ENCODE measurements at places on chromosomes 11 and 22.
A peak's percentile ranks its signal among the peaks of the same experiment; 100 is the strongest.

GRCh38 chr11:22169833-22170232 lies 23.1 kb upstream of the ANO5 start:
- no peak for DNase-seq

- no peak for DNase-seq
Measured at GRCh38 chr22:43944670-43945430, 10.4 kb upstream of the SAMM50 start.

DNA sequence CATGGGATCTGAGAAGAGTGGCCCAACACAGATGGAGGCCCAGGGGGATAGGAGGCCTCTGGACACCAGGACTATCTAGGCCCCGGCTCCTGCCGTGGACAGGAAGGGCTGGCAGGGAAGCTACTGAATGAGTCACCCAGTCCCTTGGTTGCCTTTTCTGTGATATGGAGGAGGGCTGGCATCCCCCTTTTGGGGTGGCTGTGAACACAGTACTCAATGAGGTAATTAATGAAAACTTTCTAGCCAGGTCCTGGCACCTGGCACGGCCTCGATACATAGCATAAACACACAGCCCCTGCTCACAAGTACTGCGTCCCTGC lies 163.2 kb downstream of the CHST1 start:
- DNase-seq: no peak

GRCh38 chr22:49306632-49307480 lies 520.8 kb downstream of the BRD1 start:
- no peak for DNase-seq

DNA sequence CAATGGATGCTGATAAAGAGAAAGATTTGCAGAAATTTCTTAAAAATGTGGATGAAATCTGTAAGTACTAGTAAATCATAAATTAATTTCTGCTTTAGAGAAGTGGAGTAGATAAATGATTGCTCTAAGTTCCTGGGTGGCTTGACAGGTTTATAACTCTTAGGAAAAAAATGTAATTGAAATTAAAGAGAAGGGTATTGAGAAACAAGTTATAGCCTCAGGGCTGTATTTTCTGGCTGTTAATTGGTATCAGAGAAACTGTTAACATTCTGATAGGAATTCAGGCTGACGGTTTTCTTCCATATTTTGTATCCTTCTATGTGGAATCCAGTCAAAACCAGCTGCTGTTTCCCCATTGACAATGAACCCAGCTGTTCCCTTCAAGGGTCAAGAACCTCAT lies 1.9 kb downstream of the TTC12 start:
- no peak for DNase-seq

GRCh38 chr11:27395556-27396258 lies 32.7 kb upstream of the CCDC34 start:
- DNase-seq: no peak

GRCh38 chr11:101913656-101914055 lies 1.2 kb upstream of the CEP126 start:
- DNase-seq: no peak

GRCh38 chr11:12905435-12905834 lies 103.7 kb upstream of the RASSF10 start:
- no peak for DNase-seq

DNA sequence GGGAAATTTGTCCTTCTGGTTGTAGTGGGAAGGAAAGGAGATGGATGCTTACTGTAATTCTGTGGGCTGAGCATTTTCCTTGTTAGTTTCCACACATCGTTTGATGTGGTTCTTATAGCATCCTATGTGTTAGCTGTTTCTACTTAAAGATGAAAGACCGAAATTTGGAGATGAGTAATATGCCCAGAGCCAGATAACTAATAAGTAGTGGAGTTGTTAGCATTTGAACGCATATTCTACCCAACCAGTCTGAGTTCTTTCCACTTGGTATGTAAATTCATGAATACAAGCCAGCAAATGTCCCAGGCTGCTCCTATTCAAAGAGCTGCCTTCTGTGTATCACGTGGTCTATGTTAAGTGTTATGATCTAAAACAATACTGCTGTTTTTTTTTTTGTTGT lies 14.6 kb downstream of the SPECC1L start:
- DNase-seq: no peak

GRCh38 chr11:34207487-34208180 lies 102.2 kb downstream of the NAT10 start:
- DNase-seq: no peak

DNA sequence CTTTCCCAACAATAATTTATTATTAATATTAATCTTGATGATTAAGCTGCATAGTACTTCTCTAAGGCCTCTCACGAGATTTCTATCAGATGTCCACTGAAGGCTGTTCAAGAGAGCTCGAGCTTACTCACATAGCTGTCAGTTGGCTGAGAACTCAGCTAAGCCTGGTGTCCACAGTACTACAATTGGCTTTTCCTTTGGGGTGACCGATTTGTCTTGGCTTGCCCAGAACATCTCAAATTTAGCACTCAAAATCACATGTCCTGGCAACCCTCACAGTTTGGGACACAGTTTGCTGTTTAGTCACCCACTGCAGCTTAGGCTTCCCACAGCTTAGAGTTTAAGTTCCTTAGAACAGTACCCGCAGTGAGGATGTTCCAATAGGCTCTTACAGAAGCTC lies 96.5 kb downstream of the LUZP2 start:
- no peak for DNase-seq

DNA sequence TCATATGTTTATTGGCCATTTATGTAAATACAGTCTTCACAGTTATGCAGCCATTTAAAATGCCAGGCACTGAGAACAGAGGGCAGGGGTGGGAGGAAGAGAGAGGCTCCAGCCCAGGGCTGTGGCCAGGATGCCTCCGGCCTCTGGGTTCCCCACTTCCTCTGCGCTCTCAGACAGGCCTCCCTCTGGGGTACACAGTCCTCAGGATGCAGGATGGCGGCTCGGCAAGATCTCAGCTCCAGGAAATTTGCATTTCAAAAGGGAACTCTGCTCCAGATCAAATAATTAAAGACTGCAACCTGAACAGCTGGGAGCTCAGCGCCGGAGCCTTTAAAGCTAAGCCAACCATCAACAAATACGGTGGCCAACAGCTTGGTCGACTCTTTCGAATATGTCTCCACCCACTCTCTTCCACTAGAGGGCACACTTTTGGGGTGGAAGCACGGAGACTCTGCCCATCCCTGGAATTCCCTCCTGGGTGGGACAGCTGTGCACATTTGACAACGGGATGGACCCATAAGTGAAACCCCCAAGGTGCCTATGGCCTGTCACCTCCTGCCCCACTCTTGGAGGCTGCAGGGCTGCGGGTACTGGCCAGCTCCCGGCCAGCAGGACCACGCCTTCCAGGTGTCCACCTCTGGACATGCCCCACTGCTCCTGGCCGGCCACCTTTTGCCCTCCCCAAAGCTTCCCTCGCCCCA lies 1044.7 kb downstream of the BRD1 start:
- no peak for DNase-seq

GRCh38 chr11:10382518-10382917 lies 72.5 kb upstream of the AMPD3 start:
- no peak for DNase-seq

DNA sequence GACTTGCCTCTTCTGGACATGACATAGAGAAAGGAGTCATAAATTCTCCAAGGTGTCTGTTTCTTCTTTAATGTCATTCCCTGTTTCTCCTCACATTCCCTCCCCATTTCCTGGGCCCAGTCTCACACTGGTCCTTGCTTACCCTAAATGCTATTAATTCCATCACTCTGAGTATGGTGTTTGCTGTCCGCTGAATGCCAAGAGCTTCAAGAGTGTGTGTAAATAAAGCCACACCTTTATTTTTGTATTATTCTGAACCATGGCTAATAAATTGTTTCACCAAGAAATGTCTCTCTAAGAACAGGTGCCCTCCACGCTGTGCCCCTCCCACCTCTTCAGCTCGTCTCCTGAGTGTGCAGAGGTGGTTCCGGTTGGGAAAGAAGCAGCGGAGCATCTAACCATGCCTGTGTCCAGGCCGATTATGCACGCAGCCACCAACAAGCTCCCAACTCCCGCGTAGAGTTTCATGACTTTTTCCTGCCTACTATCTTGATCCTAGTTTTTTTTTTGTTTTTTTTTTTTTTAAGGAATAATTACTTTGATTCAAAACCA lies 8.6 kb downstream of the TMEM121B start:
- DNase-seq: no peak

GRCh38 chr22:35348703-35349102 lies 32.2 kb upstream of the HMOX1 start:
- no peak for DNase-seq

DNA sequence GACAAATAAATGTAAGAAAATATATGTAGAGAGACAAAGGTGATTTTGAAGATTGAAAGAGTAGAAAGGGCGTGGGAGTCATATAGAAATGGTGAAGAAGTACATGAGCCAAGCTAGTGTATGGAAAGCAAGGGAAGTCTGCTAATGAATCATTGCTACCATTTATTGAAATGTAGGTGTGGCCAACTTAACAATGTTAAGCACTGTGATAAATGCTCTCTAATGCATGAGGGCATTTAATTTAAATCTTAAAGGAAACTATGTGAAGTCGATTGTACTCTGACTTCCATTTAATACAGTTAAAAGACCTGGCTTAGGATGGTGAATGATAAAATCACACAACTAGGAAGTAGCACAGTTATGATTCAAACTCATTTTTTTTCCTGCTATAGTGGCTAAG lies 219.9 kb downstream of the CASP12 start:
- DNase-seq: no peak

- DNase-seq: no peak
Measured at GRCh38 chr22:44368611-44369292, 56.0 kb upstream of the SHISAL1 start.

DNA sequence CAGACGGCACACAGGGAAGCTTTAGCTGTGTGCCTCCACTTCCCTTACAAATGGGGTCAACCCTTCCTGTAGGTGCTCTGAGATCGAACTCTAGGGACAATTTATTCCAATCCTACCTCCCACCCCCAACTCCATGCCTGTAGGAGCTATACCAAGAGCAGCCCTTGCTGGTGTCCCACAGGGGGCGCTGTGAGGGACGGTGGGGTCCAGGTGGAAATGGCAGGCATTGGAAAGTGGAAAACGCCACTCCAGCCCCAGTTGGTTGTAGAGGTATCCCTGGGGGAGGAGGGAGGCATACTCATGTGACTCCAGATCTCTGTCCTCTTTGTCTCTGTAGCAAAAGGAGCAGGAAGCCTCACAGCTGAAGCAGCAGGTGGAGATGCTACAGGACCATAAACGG lies 161.3 kb downstream of the MYO18B start:
- peak; percentile 7 for DNase-seq

DNA sequence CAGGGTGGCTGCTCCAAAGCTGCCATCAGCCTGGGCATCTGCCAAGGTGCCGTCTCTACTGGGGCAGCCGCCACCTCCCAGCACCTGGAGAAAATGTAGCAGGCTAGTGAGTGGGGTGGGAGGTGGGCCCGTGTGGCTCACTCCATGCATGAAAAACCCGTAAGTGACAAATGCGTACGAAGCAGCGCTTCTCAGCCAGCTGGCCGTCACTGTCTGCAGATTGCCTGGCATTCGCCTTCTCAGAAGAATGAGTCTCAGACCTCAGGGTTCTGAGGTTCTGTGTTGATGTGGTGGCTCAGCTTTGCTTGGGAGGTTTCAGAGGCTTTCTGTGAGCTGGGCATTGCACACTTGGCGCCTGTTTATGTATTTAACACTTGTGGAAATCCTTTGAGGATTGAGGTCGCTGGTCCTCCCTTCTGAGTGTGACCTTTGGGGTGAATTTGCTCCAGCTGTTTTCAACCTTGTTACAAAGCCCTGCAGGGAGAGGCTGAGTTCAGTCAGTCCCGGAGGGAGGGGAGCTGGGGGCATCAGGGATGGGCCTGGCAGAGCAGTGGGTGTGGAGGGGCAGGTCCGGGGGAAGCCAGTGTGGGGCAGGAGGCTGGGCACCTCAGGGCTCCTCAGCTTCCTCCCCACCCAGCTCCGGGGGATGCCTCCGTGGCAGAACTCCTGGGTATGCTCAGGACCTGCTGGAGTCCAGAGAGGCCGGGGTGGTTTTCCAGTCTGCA lies 977.0 kb downstream of the TBC1D22A start:
- DNase-seq: no peak

DNA sequence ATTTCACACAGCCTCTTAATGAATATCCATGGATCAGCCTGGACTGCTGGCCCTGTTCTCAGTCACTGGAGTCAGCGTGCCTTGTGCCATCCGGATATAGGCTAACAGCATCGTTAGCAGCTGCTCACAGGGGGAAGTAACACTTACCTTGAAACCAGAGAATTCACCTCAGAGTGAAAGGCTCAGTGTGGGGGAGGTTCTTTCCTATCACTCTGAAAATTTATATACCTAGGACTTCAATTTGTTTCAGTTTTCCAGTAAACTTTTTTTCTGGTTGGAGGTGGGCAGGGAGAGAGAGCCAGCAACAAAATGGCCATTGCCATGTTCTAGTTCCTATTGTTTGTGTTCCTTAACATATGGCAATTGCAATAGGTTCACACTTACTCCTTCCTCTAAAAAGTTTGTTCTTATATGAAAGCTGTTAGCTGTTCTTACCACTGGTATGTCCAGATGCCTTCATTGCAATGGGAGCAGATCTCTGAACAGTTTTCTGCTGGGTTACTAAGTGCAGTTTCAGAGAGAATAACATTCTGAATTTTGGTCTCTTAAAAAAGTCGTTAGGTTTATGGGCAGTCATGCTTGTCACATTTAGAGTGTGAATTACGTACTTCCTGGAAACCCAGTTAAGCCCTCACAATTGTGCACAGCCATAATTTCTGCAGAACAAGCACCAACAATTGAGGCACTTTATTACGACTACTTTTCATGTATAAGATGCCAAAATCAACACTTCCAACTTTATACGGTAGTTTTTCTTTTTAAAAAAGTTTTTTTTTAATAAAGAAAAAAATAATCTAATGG lies 247.6 kb downstream of the CADM1 start:
- no peak for DNase-seq

DNA sequence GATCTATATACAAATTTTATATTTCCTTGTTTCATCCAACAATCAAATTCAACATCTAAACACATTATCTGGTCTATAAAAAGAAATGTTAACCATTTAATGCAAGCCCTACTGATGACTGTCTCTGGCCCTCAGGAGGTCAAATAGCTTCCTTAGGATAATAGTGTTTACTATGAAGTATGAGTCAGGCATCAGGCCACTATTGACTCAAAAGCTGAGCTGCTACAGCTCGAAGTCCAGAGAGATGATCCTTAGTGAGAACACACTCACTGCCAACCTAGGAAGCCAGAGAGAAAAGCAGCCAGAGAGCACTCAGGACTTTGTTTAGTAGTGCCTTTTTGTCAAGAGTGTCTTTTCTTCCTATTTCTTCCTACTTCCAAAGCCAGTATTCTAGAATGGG lies 171.8 kb downstream of the SOX6 start:
- no peak for DNase-seq

GRCh38 chr11:125020342-125020741 lies 42.8 kb upstream of the SLC37A2 start:
- DNase-seq: no peak

DNA sequence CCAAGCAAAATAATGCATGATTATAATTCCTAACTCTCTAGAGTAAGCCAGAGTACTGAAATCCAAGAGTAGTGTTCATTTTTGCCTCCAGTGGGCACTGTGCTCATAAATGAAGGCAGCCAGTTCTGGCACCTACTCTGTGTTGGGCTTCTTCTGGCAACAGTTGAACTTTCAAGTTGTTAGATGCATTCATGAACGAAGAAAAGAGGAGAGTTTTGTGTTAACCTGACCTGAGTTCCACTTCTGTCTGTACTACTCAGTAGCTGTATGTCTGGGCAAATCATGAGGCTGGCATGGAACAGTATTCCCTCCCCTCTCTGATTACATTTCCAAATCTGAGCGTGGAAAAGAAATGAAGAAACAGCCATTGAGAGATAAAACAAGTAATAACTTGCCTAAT lies 20.3 kb upstream of the TENM4 start:
- DNase-seq: no peak
